Activated CD4-positive, alpha-beta memory T cell treated with anti-CD3 and anti-CD28 coated beads, Interleukin-2, amount 10 ng/mL, durations not matched to agents 7 days and 5 days (primary cell): ENCODE measurements at places on chromosomes 13 and 19.
A peak's percentile ranks its signal among the peaks of the same experiment; 100 is the strongest.

DNA sequence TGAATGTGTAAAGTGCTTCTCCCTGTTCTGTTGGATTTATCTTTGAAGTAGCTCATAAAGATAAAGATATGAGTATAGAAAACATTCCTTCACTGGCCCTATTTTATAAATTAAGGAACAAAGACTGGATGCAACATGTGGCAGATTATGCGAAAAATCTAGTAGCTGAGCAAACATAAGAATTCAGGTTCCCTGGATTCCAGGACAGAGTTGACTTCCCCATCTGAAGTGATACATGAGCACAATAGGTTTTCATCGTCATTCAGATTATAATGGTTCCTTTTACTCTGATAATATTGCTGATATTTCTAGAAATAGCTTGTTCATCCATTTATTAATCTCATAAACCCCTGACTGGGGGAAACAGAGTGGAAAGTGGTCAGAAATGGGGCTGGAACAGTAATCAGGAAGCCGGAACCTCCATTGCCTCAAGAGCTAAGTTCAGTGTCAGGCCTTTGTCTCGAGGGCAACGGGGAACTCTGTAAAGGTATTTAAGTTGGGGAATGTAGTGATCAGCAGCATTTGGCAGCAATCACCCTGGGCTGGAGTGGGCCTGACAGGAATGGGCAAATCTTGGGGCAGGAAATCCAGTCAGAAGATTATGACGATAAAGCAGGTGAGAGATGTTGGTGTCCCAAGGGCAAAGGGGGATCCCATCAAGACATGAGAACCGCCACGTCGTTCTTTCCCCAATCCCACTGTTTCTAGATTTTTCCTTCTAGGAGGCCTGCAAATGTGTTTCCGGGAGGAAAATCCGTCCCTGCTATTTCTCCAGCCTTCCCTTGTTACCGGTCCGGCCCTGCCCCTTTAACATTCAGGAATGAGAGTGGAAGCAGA is 232.5 kb upstream of the SERP2 start:
- H3K27ac ChIP-seq, result peak overlapping the region; percentile 26
- H3K27me3 ChIP-seq, result peaks cover 21% of the 10 kb centered on the region
- H3K4me1 ChIP-seq, result peaks cover 19% of the 10 kb centered on the region
- H3K36me3 ChIP-seq, result no peaks in the 10 kb centered on the region
- DNase-seq, result no peak

DNA sequence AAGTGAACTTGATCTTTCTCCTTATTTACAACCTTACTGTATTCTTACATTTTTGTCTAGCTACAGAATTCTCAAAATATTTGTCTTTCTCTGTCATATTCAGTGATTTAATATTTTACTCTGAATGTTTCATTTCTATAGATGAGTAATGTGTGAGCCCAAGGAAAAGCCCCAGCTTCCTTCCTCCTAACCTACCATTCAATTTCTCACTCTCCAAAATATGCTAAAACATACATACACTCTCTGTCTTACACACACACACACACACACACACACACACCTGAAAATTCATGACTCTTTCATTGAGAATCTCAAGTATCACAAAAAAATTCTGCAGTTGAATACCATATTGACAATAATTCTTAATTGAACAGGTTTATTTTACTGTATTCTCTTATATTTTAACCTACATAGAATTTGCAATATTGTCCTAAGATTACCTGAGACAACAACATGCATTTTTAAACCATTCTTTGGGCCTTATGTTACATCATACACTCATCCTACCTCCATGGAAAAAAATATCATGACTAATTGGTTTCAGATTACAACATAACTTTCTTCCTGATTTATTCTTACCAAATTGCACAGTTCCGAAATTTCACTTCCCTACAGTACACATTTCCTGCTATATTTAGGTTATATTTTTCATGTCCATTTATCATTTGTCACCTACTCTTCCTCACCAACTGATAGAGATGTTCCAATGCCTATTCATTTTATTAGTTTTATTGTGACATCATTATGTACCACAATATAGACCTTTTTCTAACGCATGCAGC is 1965.6 kb upstream of the PCDH20 start:
- no peak overlapping the region for H3K4me3 ChIP-seq
- no peak overlapping the region for H3K27ac ChIP-seq
- DNase-seq, result no peak
- H3K36me3 ChIP-seq, result no peaks in the 10 kb centered on the region
- no peaks in the 10 kb centered on the region for H3K4me1 ChIP-seq

GRCh38 chr13:77863144-77863543 is 55.5 kb downstream of the EDNRB start:
- no peak overlapping the region for H3K27ac ChIP-seq
- peaks cover 6% of the 10 kb centered on the region for H3K27me3 ChIP-seq

DNA sequence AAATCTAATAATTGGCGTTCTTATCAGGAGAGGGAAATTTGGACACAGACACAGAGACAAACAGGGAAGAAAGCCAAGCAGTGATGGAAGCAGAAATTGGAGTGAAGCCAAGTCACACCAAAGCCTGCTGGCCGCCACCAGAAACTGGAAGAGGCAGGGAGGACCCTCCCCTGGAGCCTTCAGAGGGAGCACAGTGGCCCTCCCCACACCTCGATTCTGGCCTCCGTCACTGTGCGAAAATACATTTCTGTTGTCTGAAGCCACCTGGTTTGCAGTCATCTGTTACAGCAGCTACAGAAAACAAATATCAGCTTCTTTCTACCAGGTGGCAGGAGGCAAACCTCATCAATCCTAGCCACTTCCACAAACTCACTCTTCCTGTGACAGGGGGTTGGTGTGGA is 8.3 kb upstream of the TLE6 start:
- H3K4me3 ChIP-seq, result no peak overlapping the region
- H3K27me3 ChIP-seq, result no peaks in the 10 kb centered on the region
- H3K27ac ChIP-seq, result no peak overlapping the region
- no peaks in the 10 kb centered on the region for H3K4me1 ChIP-seq

GRCh38 chr19:6528544-6529121 is 2.2 kb upstream of the TNFSF9 start:
- H3K4me3 ChIP-seq, result no peak overlapping the region
- peaks cover 4% of the 10 kb centered on the region for H3K36me3 ChIP-seq
- H3K27me3 ChIP-seq, result peaks cover 36% of the 10 kb centered on the region
- H3K27ac ChIP-seq, result no peak overlapping the region

- no peak for DNase-seq
- H3K27ac ChIP-seq, result peak overlapping the region; percentile 73
- peaks cover 4% of the 10 kb centered on the region for H3K36me3 ChIP-seq
These were observed 2.3 kb downstream of the ERF start for GRCh38 chr19:42252365-42253244.

GRCh38 chr13:90453342-90453741 is 894.1 kb upstream of the MIR17HG start:
- no peak overlapping the region for H3K4me3 ChIP-seq
- DNase-seq, result no peak
- H3K4me1 ChIP-seq, result no peaks in the 10 kb centered on the region
- no peaks in the 10 kb centered on the region for H3K27me3 ChIP-seq
- H3K36me3 ChIP-seq, result no peaks in the 10 kb centered on the region

GRCh38 chr13:46025157-46025556 is 27.4 kb downstream of the ZC3H13 start:
- peaks cover 31% of the 10 kb centered on the region for H3K36me3 ChIP-seq
- no peak for DNase-seq
- no peaks in the 10 kb centered on the region for H3K4me1 ChIP-seq

DNA sequence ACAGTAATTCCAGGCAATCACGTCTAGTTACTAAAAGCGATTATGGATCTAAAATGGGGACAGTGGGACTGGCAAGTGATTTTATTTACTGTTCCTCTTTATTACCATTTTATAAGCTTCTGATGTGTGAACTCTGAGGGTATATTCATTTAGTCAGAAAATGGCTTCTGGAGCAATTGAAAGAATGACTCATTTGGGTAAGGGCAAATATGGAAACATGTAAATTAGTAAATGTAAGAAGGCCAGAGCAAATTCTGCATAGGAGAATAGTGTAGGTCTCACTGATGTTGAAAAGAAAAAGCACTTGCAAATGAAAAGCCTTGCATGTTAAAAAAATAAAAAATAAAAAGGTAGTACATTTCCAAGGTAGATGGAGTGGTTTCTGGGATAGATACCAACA is 262.2 kb downstream of the KLF5 start:
- no peaks in the 10 kb centered on the region for H3K4me1 ChIP-seq
- no peak for DNase-seq
- H3K4me3 ChIP-seq, result no peak overlapping the region
- no peaks in the 10 kb centered on the region for H3K36me3 ChIP-seq

GRCh38 chr13:22201375-22201925 is 530.6 kb downstream of the FGF9 start:
- H3K27ac ChIP-seq, result no peak overlapping the region
- no peak overlapping the region for H3K4me3 ChIP-seq
- H3K4me1 ChIP-seq, result no peaks in the 10 kb centered on the region
- H3K36me3 ChIP-seq, result no peaks in the 10 kb centered on the region
- H3K27me3 ChIP-seq, result no peaks in the 10 kb centered on the region

GRCh38 chr13:24512197-24512907 is at the start of gene PARP4:
Gene PARP4 (minus strand): TSS chr13:24512778. CDS start chr13:24503776, 9,002 bp downstream.
- peak within 1 kb of the TSS; percentile 89 for H3K4me3 ChIP-seq
- peaks cover 24% of the 10 kb centered on the region for H3K36me3 ChIP-seq

DNA sequence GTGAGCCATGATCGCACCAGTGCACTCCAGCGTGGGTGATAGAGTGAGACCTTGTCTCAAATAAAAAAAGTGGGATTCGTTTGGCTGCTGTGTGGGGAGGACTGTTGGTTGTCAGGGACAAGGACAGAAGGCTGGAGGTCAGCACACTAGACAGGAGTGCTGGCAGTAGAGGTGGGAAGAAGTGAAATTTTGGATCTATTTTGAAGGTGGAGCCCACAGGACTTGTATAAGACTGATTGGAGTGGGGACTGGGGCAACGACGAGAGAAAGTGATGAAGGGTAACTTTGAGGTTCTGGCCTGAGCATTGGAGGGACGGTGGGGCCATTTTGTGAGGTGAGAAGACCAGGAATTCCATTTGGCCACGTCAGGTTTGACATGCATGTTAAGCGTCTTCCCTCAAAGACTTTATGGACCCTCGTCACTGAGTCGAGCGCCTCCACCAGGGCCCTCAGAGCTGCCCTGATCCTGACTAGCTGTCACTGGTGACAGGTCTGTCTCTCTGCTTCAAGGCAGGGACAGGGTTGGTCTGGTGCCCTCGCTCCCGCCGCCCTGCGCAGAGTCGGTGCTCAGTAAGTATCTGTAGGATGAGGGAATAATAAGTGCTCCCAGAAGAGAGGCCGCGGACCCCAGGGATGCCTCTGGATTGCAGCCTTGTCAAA is 673 bp downstream of the CTU1 start:
- H3K27ac ChIP-seq, result peak overlapping the region; percentile 73
- peak overlapping the region; percentile 85 for H3K4me3 ChIP-seq
- peak; percentile 46 for DNase-seq
- peaks cover 2% of the 10 kb centered on the region for H3K27me3 ChIP-seq

GRCh38 chr19:52917531-52917930 is 5.7 kb downstream of the ZNF888 start:
- H3K27ac ChIP-seq, result peak overlapping the region; percentile 21
- no peaks in the 10 kb centered on the region for H3K27me3 ChIP-seq
- peaks cover 65% of the 10 kb centered on the region for H3K36me3 ChIP-seq
- DNase-seq, result no peak
- no peak overlapping the region for H3K4me3 ChIP-seq

DNA sequence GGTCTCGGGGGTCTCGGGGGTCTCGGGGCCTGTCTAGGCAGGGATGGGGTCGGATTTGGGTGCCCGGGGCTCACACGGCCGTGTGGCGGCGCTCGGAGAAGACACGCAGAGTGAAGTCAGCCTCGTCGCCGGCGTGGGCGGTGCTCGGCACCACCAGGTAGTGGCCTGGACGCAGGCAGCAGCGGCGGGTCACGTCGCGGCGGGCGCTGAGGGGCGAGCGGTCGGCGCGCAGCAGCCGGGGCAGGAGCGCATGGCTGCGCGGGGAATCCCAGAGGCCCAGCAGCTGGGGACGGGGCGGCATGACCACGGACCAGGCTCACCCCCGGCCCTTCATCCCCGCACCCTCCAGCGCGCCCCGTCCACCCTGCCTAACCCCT is 8.2 kb downstream of the CAPN12 start:
- H3K36me3 ChIP-seq, result peaks cover 17% of the 10 kb centered on the region
- peaks cover 4% of the 10 kb centered on the region for H3K27me3 ChIP-seq
- peak overlapping the region; percentile 63 for H3K4me3 ChIP-seq

GRCh38 chr19:31387717-31388301 is 38.6 kb upstream of the TSHZ3 start:
- no peaks in the 10 kb centered on the region for H3K27me3 ChIP-seq
- H3K4me1 ChIP-seq, result no peaks in the 10 kb centered on the region
- H3K27ac ChIP-seq, result no peak overlapping the region
- no peaks in the 10 kb centered on the region for H3K36me3 ChIP-seq
- H3K4me3 ChIP-seq, result no peak overlapping the region

- no peak overlapping the region for H3K27ac ChIP-seq
- DNase-seq, result no peak
- H3K27me3 ChIP-seq, result no peaks in the 10 kb centered on the region
- no peak overlapping the region for H3K4me3 ChIP-seq
- no peaks in the 10 kb centered on the region for H3K36me3 ChIP-seq
These were observed 476.6 kb downstream of the ZNF536 start for GRCh38 chr19:30848636-30849425.

- no peaks in the 10 kb centered on the region for H3K4me1 ChIP-seq
- H3K4me3 ChIP-seq, result no peak overlapping the region
- no peak for DNase-seq
These were observed 248.5 kb downstream of the SLITRK1 start for GRCh38 chr13:83633746-83634145.

DNA sequence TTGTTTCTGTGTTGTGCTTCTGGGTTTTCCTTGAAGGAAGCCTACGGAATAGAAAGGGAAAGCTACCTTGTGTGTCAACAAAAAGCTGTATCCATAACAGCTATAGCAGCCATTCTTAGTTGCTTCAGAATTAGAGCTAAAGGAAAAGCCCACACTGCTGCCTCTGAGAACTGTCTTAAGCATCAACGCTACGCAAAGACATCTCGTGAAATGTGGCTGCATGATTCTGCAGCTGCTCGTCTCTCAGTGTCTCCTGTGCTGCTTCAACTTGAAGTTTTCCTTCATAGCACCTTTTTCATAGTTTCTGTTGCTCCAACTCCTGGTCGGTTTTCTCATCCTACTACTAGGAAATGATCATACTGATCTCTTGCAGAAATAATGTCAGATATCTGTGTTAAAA is 140.9 kb upstream of the MAB21L1 start:
- no peak overlapping the region for H3K27ac ChIP-seq
- H3K27me3 ChIP-seq, result no peaks in the 10 kb centered on the region

- H3K36me3 ChIP-seq, result peaks cover 3% of the 10 kb centered on the region
- no peak overlapping the region for H3K4me3 ChIP-seq
- no peak overlapping the region for H3K27ac ChIP-seq
These were observed 10.2 kb upstream of the TMEM160 start for GRCh38 chr19:47058621-47059022.

GRCh38 chr13:107458269-107458668 is 757.1 kb downstream of the LIG4 start:
- H3K27ac ChIP-seq, result no peak overlapping the region
- no peak overlapping the region for H3K4me3 ChIP-seq
- no peaks in the 10 kb centered on the region for H3K36me3 ChIP-seq
- no peaks in the 10 kb centered on the region for H3K27me3 ChIP-seq
- no peak for DNase-seq
- no peaks in the 10 kb centered on the region for H3K4me1 ChIP-seq
